ENCODE measurements at places on chromosomes 2 and 18. TPM values are rescaled to one million over a fixed set of nuclear protein-coding genes. Genes with fewer than 3 reads are reported as not detected.

GRCh38 chr2:227529871-227530270, 57.9 kb downstream of the AGFG1 start:
- no peak overlapping the region for H3K27ac ChIP-seq
- no peaks in the 10 kb centered on the region for H3K27me3 ChIP-seq
- DNase-seq = no peak
- no peaks in the 10 kb centered on the region for H3K4me1 ChIP-seq
- H3K4me3 ChIP-seq = no peak overlapping the region

- no peak for DNase-seq
- no peaks in the 10 kb centered on the region for H3K4me1 ChIP-seq
- H3K36me3 ChIP-seq = no peaks in the 10 kb centered on the region
- H3K4me3 ChIP-seq = no peak overlapping the region
These were observed 7.1 kb upstream of the SOS1 start for GRCh38 chr2:39127973-39128372.

- H3K27me3 ChIP-seq = no peaks in the 10 kb centered on the region
- DNase-seq = no peak
- peaks cover 10% of the 10 kb centered on the region for H3K36me3 ChIP-seq
- H3K4me1 ChIP-seq = no peaks in the 10 kb centered on the region
- H3K27ac ChIP-seq = no peak overlapping the region
These were observed 71.3 kb downstream of the SLC25A12 start for GRCh38 chr2:171822525-171823322.

Gene CHST9
- total RNA-seq = 3.0 TPM

GRCh38 chr2:128445523-128445900, 126.8 kb upstream of the HS6ST1 start:
- H3K4me1 ChIP-seq = peaks cover 3% of the 10 kb centered on the region
- no peak overlapping the region for H3K4me3 ChIP-seq
- H3K27me3 ChIP-seq = no peaks in the 10 kb centered on the region
- peak; percentile 12 for DNase-seq
- H3K27ac ChIP-seq = no peak overlapping the region

- H3K4me1 ChIP-seq = no peaks in the 10 kb centered on the region
- peak overlapping the region; percentile 84 for H3K4me3 ChIP-seq
- H3K27ac ChIP-seq = no peak overlapping the region
- H3K27me3 ChIP-seq = no peaks in the 10 kb centered on the region
- H3K36me3 ChIP-seq = no peaks in the 10 kb centered on the region
- DNase-seq = peak; percentile 94
These were observed 219.1 kb downstream of the RTP5 start for GRCh38 chr2:242088471-242089212.

DNA sequence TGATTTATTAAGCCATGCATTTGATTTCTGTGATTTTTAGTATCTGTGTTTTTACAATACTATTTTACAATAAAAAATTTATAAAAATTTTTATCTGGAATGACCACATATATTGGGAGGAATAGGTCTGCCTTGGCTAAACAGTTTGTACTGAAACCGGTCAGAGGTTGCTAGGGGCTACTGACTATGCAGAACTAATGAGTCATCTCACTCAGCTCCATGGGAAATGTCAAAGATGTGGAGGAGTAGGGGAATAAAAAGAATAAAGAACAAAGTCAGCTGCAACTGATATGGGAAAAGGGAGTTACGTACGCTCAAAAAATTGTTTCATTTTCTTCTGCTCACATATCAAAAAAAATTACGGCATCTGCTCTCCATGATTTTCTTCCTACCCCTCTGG, 8.6 kb upstream of the TMEM163 start:
- H3K27ac ChIP-seq = no peak overlapping the region
- H3K4me1 ChIP-seq = no peaks in the 10 kb centered on the region
- no peaks in the 10 kb centered on the region for H3K36me3 ChIP-seq
- DNase-seq = no peak
- no peak overlapping the region for H3K4me3 ChIP-seq

- DNase-seq = no peak
- H3K27me3 ChIP-seq = no peaks in the 10 kb centered on the region
- H3K36me3 ChIP-seq = no peaks in the 10 kb centered on the region
- H3K4me1 ChIP-seq = no peaks in the 10 kb centered on the region
- no peak overlapping the region for H3K27ac ChIP-seq
These were observed 25.9 kb upstream of the ATP9B start for GRCh38 chr18:79043288-79043687.

Gene ADCY3
- total RNA-seq = 43.0 TPM

DNA sequence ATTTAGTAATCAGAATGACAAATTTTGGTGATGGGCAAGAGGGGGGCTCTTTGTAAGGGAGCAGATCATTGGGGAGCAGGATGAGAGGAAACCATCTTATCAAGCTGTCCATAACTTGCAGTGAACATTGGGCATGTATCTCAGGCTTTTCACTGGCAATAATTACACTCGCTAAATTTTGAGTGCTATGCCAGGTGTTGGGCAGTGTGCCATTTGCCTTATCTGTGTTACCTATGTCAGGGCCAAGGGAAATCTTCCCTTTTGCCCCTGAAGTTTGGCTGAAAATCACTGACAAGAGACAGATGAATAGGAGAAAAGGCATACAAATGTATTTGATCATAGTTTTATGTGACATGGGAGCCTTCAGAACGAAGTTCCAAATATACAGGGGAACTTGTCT, 39.0 kb downstream of the NOSTRIN start:
- H3K4me3 ChIP-seq = no peak overlapping the region
- no peaks in the 10 kb centered on the region for H3K4me1 ChIP-seq
- H3K36me3 ChIP-seq = no peaks in the 10 kb centered on the region
- no peak overlapping the region for H3K27ac ChIP-seq
- DNase-seq = no peak

Data from H9 (cell line).